ENCODE measurements at places on chromosomes 12 and 14.
A peak's percentile ranks its signal among the peaks of the same experiment; 100 is the strongest.

DNA sequence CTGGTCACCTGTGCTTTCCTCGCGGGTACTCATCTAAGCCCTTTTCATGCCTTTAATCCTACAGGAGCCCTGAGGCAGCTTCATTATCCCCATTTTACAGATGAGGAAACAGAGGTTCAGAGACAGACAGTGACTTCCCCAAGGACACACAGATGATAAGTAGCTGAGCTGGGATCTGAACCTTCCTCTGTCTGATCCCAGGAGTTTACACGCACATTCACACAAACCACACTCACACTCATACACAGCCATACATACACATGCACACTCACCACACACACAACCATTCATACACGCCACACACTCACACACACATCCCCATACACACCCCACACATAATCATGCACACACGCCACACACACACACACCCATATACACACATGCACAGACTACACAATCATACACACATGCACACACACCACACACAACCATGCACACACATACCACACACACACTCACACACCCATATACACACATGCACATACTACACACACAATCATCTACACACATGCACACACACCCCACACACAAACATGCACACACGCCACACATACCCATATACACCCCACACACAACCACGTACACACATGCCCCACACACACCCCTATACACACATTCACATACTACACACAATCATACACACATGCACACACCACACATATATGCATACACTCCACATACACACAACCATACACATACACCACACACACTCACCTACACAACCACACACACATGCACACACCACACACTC is 2.7 kb downstream of the TMEM119 start:
- DNase-seq, result no peak

DNA sequence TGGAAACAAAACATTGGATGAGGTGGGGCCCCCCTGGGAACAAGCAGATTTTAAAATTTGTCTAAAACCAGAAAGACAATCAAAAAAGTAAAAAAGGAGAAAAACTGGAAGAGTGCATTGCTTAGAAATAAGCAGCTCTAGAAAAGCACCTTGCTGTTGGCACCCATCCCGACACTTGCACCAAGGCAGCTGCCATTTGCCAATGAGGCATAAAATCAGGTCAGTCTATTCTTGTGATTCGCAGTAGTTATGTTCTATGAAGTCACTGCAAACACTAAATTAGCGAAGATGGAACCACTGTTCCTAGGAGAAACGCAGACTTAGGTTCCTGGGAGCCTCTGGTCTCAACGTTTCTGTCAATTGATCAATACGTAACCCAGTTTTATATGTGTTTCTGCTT is 16.2 kb downstream of the VPS33A start:
- DNase-seq, result no peak

GRCh38 chr12:104535369-104535768 is 78.6 kb downstream of the CHST11 start:
- DNase-seq, result no peak

DNA sequence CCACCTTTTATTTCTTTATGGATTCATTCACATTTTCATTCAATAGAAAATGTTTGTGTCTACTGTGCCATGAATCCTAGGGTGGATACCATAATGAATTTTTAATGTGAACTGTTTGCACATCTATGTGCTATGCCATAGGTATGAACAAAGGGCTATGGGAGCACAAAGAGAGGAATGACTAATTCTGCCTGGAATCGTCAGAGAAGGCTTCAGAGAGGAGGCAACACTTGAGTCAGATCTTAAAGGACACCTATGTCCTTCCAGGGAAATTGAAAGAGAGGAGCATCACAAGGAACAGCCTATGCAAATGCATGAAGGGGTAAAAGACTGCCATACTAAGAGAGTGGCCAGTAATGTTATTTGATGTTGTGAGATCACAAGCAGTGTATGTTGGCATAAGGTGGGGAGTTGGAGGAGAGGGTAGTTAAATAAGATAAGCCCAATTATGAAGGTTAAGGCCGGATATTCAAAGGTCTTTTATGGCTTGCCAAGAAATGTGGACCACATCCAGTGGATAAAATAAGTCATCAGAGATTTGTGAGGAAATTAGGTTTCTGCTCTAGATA is 246.7 kb downstream of the GRIN2B start:
- no peak for DNase-seq

GRCh38 chr12:46609273-46609623 is 216.5 kb downstream of the SLC38A4 start:
- DNase-seq, result peak; percentile 18

- no peak for DNase-seq
Observed at GRCh38 chr12:100138048-100138802, 4.4 kb downstream of the BLTP3B start.

DNA sequence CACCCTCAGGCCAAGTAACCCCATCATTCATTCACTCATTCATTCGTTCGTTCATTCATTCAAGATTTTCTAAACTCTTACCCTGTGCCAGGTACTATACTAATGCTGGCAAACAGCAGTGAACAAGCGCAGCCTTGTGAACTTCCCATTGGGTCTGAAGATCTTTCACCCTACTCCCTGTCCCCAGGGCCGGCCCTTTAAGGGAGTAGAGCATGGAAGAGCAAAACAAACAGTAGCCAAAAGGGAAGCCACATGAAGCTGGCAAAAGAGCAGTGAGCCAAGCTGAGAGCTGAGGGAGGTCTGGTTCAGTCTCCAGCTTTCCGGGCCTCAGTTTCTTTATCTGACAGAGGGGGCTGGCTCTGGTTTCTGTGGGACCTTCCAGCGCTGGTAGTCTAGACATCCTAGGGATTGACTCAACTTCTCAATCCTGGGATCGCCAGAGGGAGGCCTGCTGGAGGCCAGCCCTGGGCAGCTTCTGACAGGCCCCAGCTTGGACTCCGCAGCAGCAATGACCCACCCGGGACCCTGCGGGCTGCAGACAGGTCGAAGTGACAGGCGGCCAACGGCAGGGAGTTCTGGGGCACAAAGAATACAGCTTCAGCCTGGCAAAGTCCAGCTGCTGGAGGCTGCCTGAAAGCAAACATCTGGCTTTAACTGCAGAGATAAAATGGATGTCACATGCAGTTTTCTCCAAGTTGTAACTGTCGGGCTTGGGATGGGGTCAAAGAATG is 27.1 kb downstream of the ACTN1 start:
- no peak for DNase-seq

Data from NCI-H2227 treated with DMSO at 0.1 percent for 48 hours (cell line).